SJSA1 (cell line): ENCODE measurements at places on chromosomes 6 and 20. TPM values are rescaled to one million over a fixed set of nuclear protein-coding genes. Genes with fewer than 3 reads are reported as not detected.

DNAAF9 gene
- 9.4 and 12.3 TPM in 2 replicates for total RNA-seq

ZSWIM1 gene
- total RNA-seq = 3.9 and 11.7 TPM in 2 replicates

BPHL gene
- total RNA-seq = 16.8 and 18.7 TPM in 2 replicates

BEND6 gene
- 7.0 and 11.9 TPM in 2 replicates for total RNA-seq

CDH4 gene
- total RNA-seq = 0.13 TPM in 1 of 2 replicates, not detected in the other

TINAG gene
- total RNA-seq = not detected in 2 replicates

DZANK1 gene
- 0.97 and 1.1 TPM in 2 replicates for total RNA-seq
